HepG2 (cell line): ENCODE measurements at places on chromosomes 7 and 10. TPM values are rescaled to one million over a fixed set of nuclear protein-coding genes. Genes with fewer than 3 reads are reported as not detected.

GRCh38 chr10:72292223-72292691, 18.5 kb downstream of the DDIT4 start:
- DNase-seq: no peak

DNA sequence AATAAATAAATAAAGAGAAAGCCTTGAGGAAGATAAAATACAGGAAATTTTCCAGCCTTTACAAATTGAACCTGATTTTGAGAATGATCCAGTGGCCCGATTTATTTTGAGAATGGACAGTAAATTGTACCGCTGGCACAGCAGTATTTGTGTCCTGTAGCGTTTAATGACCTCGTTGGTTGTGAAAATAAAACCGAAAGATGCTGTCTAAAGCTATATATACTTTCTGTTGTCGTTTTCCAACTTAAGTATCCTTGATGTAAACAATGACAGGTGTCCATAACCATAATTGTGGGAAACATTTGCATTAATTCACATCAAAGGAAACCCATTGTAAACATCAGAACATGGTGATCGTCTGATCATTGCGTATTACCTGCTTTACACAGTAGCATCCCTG, 38.8 kb downstream of the TBXAS1 start:
- no peak for DNase-seq

DNA sequence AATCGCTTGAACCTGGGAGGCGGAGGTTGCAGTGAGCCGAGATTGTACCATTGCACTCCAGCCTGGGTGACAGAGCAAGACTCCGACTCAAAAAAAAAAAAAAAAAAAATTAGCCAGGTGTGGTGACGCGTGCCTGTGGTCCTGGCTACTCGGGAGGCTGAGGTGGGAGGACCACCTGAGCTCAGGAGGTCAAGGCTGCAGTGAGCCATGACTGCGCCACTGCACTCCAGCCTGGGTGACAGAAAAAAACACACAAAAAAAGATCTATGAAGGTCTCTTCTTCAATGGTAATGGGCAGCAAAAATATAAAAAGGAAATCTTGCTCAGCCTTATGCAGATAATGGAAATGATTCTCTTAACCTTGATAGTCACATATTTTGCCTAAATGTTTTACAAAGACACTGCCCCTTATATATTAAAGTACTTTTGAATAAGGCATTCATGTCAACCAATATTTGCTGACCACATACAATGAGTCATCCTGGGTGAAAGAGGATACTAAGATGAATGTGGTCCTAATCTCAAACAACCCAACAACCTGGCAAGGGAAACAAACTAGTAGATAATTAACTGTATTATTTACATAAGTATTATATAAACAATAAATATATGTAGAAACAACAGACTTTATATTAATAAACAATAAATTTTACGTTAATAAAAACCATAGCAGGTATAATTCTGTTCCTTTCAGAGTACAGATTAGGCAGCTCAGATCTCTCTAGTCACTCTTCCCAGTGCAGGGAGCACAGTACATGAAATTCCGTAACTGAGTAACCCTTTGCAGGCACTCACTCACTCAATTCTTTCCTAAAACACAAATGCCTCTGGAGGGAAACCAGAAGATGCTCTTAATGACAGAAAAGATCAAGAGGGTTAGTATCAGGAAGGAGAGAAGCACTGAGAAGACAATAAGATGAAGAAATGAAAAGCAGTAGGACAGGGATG, 8.1 kb downstream of the TOMM7 start:
- DNase-seq: peak; percentile 84

DNA sequence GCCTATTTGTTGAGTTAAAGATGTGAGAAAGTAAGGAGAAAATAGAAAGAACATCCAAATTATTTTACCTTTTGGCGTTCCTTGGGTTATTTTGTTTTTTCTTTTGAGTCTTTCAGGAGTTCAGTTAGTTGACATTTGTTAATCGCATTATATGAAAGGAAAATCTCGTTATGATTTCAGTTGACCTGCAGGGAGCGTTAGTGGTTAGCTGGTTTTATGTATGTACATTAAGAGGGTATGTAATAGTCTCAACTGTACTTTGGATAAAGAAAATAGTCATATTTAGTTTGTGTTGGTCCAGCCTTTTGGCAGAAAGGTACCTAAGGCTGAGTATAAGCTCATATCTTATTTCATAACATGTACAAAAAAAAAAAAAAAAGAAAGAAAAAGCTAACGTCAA, 4.0 kb downstream of the BMPER start:
- DNase-seq: no peak

DNA sequence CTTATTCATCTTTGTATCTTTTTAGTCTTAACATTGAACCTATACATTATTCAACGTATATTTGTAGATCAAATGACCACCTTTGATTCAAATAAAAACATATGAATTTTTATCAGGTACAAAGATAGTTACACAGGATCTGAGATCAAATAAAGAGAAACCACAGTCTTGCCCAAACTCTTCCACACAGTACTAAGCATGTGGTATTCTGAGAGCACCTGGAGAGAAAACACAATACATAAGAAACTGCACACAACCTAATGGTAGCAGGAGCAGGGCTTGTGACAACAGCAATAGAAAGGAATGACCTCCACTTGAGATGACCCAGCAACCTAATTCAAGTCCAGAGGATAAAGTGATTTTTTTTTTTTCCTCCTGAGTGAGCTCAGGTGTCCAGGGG, 6.5 kb upstream of the WASL start:
- DNase-seq: no peak

GRCh38 chr7:120526902-120527509, 254.0 kb downstream of the KCND2 start:
- no peak for DNase-seq

GRCh38 chr7:43647339-43647672, 64.4 kb downstream of the STK17A start:
- DNase-seq: no peak

- no peak for DNase-seq
Measured at GRCh38 chr10:21888959-21889358, 114.6 kb downstream of the DNAJC1 start.

GRCh38 chr10:8583096-8583495, 528.6 kb downstream of the GATA3 start:
- no peak for DNase-seq

DNA sequence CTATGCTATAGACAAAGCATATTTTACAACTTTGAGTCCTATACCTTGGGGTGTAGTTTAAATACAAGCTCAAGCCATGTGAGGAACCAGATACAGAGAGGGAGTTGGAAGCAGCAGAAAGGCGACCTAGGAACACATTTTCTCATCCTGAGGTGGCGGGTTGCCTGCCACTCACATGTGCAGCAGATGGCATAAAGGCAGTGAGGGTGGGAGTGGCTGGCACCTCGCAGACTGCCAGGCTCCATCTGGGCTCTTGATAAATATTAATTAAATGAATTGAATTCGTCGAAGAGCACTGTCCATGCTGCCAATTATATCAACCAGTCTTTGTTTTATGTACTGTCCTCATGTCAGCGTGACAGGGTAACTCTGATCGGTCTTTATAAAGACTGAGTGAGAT, 79.0 kb upstream of the SEMA3C start:
- DNase-seq: no peak

DNA sequence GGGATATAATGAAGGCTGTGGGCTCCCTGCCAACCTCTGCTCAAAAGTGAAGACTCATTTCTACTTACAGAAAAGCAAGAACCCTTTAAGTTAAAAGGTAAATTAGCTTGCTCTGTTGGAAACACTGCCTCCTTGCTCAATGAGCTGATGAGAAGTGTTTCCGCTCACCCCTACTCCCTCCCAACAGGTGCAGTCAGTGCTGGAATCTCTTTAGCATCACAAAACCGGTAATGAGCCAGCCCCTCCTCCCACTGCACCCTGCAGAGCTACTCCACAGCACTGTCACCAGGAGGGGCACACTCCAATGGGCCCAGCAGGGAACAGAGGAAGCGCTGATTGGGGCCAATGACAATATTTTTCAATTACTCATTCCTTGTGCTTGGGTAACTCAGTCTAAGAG, 262.5 kb downstream of the TCERG1L start:
- no peak for DNase-seq

DNA sequence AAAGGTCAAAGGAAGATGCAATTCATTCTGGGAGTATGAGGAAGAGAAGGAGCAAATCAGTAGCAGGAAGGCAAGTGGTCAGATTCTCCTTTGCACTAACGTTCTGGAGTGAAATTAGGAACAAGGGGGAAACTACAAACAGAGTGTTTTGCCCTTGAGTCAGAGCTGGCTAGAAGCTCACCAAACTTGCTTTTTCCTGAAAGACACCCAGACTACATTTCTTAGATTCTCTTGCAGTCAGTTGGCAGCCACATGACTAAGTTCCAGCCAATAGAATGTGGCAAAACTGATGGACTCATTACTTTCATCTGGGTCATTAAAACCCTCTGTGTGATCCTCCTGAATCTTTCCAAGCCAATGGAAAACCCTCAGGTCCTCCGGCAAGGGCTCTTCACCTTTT, 18.6 kb upstream of the DLX5 start:
- no peak for DNase-seq

- no peak for DNase-seq
Measured at GRCh38 chr7:36746347-36746746, 22.1 kb upstream of the AOAH start.

DNA sequence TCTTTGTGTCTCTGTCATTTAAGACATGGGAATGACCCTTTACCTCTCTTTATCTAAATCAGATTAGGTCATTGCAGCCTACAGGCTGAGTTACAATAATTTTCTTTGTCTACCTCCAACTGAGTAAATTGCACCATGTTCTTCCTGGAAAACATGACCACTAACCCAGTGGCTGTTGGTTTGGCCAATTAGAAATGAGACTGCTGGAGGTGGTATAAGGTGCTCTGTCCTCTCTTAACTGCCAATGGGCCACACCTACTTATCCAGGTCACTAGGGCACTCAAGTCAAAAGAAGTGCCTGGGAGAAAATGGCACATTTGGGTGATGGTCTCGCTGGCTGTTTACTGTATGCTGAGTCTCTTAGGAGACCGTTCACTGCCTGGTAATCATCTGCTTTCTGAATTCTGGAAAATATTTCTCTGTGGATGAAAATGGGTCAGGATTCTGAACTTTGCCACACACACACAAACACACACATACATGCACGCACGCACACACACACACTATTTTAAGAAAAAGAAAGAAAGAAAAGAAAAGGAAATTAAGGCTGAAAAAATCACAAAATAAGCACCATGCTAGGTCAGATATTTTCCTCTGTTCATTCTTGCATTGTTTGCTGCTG, 16.4 kb downstream of the STAMBPL1 start:
- DNase-seq: peak; percentile 75

GRCh38 chr10:32923134-32923533, 34.9 kb downstream of the ITGB1 start:
- no peak for DNase-seq

GRCh38 chr10:60728056-60728455, 50.2 kb upstream of the CDK1 start:
- DNase-seq: no peak

DNA sequence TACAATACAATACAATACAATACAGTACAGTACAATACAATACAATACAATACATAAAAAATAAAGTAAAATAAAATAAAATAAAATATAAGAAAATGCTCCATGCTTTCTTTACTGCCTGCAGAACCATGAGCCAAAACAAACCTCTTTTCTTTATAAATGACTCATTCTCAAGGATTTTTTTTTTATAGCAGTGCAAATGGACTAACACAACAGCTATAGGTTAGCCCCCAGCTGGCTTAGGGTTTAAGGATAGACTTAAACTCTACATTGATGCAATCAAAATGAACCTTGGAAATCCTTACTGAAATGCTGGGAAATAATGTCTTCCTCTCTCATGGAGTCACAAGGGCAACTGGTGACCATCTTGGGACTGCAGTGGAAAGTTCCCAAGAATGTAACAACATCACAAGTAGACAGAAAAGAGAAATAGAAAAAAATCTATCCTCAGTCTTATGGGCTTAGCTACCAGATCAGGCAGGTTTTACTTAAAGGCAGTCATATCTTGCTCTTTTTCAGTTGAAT, 348.9 kb downstream of the ARL4A start:
- DNase-seq: no peak

- DNase-seq: no peak
Measured at GRCh38 chr7:21902240-21902639, 43.5 kb downstream of the CDCA7L start.

GRCh38 chr10:30617070-30617469, 12.5 kb downstream of the LYZL2 start:
- peak; percentile 72 for DNase-seq

- peak; percentile 44 for DNase-seq
Measured at GRCh38 chr7:55073976-55074528, 55.2 kb downstream of the EGFR start.

- no peak for DNase-seq
Measured at GRCh38 chr10:7438196-7438986, 27.6 kb upstream of the SFMBT2 start.

- DNase-seq: no peak
Measured at GRCh38 chr7:134438946-134439345, 20.0 kb downstream of the AKR1B1 start.

GRCh38 chr10:119595676-119596515, 868 bp downstream of the TIAL1 start:
- DNase-seq: no peak

DNA sequence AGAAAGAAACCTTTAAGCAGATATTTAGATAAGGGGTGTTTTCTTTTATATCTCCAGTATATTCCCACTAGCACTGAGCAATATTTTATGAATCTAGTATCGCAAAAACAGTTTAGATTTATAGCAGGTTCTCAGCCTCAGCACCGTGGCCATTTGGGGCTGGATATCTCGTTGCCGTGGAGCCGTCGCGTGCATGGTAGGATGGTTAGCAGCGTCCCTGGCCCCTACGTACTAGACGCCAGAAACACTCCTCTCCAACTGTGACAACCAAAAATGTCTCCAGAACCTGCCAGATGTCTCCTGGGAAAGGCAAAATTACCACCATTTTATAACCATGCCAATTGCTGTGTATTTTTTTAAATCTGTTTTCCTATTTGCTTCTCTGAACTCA, 172.9 kb downstream of the CACNB2 start:
- no peak for DNase-seq

DNA sequence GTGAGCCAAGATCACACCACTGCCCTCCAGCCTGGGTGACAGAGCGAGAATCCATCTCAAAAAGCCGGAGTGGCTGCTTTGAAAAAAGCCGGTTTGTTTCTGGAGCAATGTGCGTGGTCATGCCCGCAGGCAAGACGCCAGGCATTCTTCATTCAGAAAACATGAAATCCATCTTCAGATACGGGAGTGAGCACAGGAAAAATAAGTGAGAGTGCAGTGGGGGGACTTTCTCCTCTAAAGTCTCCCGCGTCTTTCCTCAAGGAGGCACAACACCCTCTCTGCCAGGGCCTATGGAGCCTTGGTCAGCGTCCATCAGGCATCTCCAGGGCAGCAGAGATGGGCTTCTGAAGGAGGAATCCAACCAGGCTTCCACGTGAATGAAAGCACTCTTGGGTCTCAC, 62.3 kb upstream of the DGKI start:
- DNase-seq: no peak

GRCh38 chr10:68103901-68104300, 5.4 kb upstream of the MYPN start:
- no peak for DNase-seq

AASS gene
- 9.5 and 11.6 TPM in 2 replicates for polyA plus RNA-seq

PPP1R9A gene
- 9.2 and 11.4 TPM in 2 replicates for polyA plus RNA-seq

CCM2 gene
- polyA plus RNA-seq: 13.7 and 20.8 TPM in 2 replicates

FHIP2A gene
- polyA plus RNA-seq: 6.2 and 6.5 TPM in 2 replicates

AMZ1 gene
- polyA plus RNA-seq: 0.03 TPM in 1 of 2 replicates, not detected in the other

CHAT gene
- not detected in 2 replicates for polyA plus RNA-seq

ITIH2 gene
- polyA plus RNA-seq: 1,427 and 1,430 TPM in 2 replicates

SLC39A12 gene
- polyA plus RNA-seq: not detected in 2 replicates
